ENCODE measurements at places on chromosomes 13 and 19. TPM values are rescaled to one million over a fixed set of nuclear protein-coding genes. Genes with fewer than 3 reads are reported as not detected.

DNA sequence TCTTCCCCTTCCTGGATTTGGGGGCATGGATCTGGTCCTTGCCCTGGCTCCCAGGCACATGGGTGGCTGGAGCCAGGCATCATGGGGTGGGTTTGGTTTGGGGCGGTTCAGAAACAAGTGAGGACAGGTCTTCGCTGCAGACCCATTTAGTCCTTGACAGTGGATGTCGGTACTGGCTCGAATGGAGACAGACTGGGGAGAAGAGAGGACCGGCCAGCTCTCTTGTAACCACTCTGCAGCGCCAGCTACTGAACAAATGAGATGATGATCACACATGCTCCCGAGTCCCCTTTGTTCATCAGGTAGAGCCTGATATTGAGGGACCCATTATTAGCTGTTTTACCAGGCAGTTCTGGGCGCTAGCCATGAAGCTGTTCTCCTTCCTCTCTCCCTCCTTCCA is 64.5 kb downstream of the CHST8 start:
- no peak overlapping the region for H3K27ac ChIP-seq
- H3K36me3 ChIP-seq = no peaks in the 10 kb centered on the region
- no peak overlapping the region for H3K4me3 ChIP-seq
- no peaks in the 10 kb centered on the region for H3K4me1 ChIP-seq
- DNase-seq = no peak
- peaks cover 40% of the 10 kb centered on the region for H3K27me3 ChIP-seq

DNA sequence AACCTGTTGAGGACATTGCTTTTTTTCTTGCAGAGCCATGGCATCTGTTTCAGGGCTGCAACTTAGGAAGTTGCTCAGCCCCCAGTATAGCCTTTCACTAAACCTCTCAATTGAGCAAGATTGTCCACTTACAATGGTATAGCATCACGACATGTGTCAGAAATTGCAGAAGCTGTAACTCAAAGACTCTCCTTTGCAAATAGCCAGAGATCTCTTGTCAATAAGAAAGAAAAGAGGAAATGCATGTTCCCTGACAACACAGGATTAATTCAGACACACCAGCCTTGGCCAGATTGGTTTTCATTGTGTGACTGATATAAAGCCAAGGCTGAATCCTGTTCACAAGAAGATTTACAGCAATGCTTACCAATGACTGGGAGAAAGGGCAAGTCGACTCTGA is 38.7 kb upstream of the CYSLTR2 start:
- H3K4me1 ChIP-seq = no peaks in the 10 kb centered on the region
- DNase-seq = no peak
- H3K27me3 ChIP-seq = no peaks in the 10 kb centered on the region
- no peaks in the 10 kb centered on the region for H3K36me3 ChIP-seq

GRCh38 chr13:64339373-64340063 is 2890.6 kb downstream of the PCDH9 start:
- no peak overlapping the region for H3K27ac ChIP-seq
- no peaks in the 10 kb centered on the region for H3K36me3 ChIP-seq
- DNase-seq = no peak
- no peaks in the 10 kb centered on the region for H3K27me3 ChIP-seq

Gene DCT
- not detected for total RNA-seq

Gene OR7A5
- not detected for total RNA-seq
